Astrocyte (in vitro differentiated cells and primary cell): ENCODE measurements at places on chromosomes 3 and 15.

GRCh38 chr15:92074646-92075045 is 221.1 kb downstream of the SLCO3A1 start:
- peak; percentile 40 for DNase-seq

DNA sequence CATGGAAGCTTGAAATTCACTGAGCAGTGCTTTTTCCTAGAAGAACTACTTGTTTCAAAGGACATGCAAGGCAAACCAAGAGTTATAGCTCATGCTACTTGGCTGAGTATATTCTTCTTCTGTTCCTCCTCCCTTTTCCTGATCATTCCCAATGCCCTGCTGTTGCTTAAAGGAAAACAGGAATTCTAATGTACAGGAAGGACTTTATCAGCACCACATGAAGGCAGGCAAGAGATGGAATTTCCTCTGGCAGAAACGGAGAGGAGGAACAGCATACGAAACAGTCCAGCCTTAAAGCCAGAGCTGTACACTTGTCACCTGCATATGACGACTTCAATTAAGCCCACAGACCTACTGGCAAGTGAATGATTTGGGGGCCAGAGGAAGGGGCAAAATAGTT is 15.7 kb downstream of the MEIS2 start:
- no peak for DNase-seq

- DNase-seq: no peak
Observed at GRCh38 chr15:31869686-31870307, 160.5 kb upstream of the CHRNA7 start.

DNA sequence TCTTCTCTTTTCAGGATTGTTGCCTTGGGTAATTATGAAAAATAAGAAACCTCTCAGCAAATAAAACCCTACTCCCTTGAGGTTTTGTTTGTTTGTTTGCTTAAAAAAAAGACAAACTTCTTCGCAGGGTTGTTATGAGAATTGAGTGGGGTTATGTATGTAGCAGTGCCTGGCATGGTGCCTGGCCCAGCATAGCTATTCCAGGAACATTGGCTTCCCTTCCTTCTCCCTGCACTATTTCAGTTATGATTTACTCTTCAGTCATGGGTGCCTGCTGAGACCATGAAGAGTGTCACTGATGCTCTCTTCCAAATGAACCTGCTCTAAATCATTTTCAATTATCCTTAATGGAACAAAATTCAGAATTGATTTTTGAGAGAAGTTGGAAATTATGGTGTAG is 283.5 kb upstream of the ROPN1 start:
- DNase-seq: no peak

DNA sequence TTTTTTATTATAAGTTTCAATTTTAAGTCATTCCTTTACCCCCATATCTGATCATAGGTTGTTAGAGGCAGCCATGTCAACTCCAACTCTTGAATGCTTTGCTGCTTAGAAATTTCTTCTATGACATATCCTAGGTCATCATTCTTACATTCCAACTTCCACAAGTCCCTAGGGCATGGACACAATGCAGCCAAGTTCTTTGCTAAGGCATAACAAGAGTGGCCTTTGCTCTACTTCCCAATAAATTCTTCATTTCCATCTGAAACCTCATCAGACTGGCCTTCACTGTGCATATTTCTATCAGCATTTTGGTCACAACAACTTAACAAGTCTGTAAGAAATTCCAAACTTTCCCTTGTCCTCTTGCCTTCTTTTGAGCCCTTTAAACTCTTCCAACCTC is 28.5 kb downstream of the TRIM42 start:
- DNase-seq: no peak

GRCh38 chr3:57064001-57064400 is 3.5 kb downstream of the SPATA12 start:
- DNase-seq: no peak

DNA sequence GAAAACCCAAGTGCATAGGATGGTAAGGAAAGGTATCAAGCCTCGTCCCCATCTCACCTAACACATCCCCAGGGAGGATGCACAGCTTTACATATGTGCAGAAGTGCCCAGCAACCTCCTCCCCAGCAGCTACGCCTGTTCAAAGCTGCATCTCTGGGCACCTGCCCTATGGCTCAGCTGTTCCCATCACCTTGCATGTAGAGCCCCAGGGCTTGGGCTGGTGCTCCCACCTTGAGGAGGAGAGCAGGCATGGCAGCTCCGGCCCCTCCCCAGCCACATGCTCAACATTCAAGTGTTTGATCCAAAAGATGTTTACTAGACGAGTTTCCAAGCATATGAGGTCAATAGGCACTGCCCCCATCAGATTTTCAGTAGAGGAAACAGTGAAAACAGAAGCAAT is 173.5 kb downstream of the ATP10A start:
- no peak for DNase-seq

DNA sequence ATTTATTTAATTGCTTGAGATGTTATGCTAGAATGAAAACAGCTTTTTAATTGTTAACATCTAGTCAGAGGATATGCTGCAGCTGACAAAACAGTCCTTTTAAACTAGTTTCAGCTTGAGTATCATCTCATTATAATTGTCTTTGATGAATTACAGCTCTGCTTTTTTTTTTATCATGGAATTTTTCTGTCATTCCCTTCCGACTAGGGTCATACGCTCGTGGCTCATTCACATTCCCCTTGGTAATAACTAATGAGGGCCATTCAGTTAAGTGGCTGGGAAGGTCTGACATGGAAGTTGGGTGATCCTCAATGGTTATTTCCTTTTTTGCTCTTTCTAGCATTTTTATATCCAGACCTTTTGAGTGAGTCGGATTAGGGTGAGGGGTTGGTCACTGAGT is 77.0 kb downstream of the PGPEP1L start:
- no peak for DNase-seq

DNA sequence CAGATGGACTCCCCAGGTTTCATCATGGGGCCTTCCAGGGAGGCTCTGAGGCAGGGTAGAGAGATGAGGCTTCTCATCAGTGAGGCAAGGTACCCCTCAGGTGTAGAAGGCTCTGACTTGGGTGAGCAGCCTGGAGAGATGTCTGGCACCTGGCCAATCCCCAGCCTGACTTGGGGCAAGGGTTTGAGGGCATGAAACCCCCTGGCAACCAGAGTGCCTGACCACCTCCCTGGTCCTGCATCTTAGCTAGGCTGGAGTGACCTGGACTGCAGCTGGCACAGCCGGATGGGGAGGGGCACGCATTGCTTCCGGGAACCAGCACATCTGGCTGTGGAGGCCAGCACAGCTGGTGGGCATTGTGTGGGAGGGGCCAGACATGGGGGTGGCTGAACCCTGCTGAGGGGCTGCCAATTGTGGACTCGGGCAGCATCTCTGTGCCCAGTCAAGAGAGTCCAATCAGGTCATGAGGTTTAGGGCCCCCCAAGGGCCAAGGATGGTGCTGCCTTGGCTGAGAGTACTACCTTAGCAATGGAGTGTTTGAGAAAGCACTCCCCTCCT is 1.9 kb downstream of the ZBTB47 start:
- DNase-seq: no peak

DNA sequence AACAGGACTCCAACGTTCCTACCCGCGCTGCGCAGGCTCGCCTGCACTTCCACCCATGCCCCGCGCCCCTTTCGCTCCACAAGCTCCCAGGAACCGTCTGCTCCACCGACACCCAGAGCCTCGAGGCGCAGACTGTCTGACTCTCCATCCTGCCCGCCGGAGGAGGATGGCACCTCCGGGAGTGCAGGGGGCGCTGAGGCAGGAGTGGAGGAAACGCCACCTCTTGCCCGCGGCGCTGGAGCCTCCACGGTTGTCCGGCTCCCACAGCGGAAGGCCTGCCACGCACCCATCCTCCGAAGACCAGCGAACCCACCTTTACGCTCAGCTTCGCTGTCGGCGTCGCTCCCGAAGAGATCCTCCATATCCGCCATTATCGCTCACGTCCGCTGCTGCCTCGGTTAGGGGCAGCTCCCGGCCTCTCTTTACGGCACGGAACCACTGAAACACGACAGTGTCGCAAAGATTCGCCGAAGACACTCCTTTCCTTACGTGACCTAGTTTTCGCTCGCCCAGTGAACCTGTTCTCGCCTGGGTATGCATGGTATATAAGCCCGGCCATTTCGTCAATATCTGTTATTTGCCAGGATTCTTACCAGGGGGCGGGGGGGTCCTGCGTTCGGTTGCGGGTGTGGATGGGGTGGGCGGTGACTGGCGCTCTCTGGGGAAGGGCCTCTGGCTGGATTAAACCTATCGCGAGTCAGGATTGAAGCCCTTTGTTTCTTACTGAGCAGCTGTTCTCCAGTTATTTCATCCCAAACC is at the start of gene LEO1:
TSS of gene LEO1 (minus strand) at position 404 of the 759 bp plus-strand sequence. CDS start at position 371, 33 bp downstream.
- peak; percentile 99 for DNase-seq

DNA sequence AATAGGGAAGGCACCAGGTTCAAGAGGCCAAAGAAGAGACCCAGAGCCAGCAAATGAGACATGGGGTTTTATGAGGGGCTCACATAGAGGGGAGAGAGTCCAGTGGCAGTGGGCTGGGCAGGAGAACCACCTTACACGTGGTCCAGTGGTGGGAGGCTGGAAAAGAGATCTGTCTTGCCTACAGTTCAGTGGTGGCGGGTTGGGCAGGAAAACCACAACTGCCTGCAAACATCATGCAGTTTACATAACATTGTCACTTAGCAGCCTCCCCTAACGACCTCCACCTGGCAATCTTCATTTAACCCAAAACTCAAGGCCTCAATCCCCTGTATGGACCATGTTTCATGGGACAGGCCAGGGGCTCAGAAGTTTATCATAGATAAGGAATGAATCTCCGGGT is 29.1 kb downstream of the CRYGS start:
- no peak for DNase-seq

DNA sequence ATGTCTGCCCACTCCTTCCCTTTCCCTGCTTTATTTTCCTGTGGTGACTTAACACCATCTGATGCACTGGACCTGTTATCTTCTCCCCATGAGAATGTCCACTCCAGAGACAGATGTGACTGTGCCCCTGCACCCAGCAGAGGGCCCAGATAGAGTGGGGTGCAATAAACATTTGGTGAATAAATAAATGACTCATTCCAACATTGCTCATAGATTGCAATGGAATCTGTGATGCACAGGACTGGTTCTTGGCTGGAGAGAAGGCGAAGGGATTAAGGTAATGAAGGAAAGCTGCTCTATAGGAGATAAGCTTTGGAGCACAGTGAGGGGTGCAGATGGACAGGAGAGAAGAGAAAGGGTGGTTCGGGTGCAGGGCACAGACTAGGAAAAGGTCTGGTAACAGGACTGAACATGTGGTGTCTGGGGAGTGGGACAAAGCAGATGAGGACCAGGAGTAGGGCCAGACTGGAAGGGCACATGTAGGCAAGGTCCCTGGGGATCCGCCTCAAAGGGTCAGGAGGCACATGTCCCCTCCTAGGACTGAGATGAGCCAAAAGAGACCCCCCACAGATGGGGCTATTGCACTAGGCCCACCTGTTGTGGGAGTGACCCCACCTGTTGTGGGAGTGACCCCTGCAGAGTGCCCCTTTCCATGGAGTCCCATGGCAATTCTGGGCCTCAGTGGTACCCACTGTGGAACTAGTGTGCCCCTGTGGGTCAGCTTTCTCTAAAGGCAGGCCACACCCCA is 17.5 kb upstream of the POC1A start:
- DNase-seq: peak; percentile 36

- DNase-seq: no peak
Observed at GRCh38 chr3:48727511-48727910, 10.5 kb upstream of the IP6K2 start.

DNA sequence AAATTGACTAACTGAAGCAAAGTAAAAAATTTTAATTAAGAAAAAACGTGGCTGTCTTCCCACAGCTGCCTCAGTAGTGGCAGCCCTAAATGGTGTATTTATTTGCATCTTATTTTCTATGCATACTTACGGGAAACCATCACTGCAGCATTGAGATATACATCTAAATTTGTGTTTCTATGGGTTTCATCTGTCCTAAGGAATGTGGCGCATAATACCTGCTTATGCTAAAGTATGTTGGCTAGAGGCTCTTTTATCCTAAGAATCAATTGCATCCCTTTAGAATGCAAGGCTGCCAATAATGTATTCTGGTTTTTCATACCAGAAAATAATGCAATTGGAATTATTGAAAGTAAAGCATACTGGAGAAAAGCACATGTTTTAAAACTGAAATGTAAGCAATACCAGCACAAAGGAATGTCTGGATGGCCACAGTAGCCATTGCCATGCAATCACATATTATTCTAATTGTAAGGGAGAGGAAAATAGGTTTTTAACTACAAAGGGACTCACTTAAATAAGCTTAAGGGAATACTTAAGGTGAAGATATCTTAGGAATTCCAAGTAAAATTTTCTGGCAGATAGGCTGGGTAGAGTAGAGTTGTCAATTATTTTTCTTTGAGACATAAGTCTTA is 834.5 kb upstream of the NECTIN3 start:
- DNase-seq: no peak

GRCh38 chr15:76070192-76070591 is 10.4 kb downstream of the TMEM266 start:
- no peak for DNase-seq

DNA sequence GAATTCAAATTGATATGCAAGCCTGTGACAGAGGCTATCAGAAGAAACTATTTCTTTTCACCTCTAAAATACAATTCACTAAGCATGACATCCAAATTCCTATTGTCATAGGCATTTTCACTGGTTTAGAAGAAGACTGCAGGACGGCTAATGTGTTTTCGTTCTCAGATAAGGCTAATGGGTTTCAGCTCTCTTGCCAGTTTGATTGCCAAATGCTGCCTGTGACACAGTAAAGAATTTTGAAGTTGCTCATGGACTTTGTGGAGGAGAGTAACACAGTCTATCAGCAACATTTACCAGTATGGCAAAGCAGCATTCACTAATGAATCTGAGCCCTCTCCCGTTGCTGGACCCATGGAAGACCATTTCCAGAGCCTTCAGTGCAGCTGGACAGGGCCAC is 948.1 kb downstream of the FHIT start:
- DNase-seq: peak; percentile 75

DNA sequence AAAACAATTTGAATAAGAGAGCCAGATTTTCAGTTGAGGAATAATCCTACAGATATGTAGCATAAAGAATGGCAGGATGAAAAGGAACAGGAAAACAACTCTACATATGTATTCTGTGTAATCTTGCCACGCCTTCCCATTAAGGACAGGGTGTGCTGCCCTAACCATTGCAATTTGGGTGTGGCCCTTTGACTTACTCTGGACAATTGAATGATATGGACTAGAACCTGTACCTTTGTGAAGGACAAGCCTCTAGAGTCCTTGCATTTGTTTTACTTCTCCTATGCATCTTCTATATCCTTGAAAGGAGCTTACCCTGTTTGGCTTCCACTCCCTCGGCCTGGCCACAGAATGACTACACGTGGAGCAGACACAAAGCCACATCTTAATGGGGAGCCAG is 1261.6 kb upstream of the GBE1 start:
- no peak for DNase-seq
